Endodermal cell (in vitro differentiated cells): ENCODE measurements at places on chromosomes 6 and 20. TPM values are rescaled to one million over a fixed set of nuclear protein-coding genes. Genes with fewer than 3 reads are reported as not detected.

DNA sequence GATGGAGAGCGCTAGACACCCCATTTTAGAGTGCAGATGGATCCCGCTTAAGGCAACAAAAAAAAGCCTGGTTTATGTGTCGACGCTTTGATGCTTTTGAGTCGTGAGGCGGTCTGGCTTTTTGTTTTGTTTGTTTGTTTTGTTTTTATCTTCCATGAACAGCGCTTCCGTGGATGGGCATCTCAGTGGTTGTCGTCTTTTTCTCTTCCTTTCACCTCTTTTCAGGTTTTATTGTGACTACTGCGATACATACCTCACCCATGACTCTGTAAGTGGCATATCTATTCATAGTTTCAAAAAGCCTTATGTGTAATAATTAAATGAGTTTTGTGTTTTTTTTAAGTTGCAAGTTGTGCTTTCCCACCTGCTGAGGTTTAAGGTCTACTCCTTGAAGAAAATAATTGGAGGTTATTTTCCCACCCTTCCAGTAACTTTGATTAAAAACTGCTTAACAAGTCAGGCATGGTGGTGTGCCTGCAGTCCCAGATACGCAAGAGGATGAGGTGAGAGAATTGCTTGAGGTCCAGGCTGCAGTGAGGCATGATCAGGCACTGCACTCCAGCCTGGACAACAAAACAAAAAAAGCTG is 476 bp downstream of the SNRPC start:
- no peaks in the 10 kb centered on the region for H3K4me1 ChIP-seq
- H3K27me3 ChIP-seq = no peaks in the 10 kb centered on the region
- peaks cover 21% of the 10 kb centered on the region for H3K36me3 ChIP-seq
- peak overlapping the region; percentile 100 for H3K4me3 ChIP-seq
- peak overlapping the region; percentile 44 for H3K27ac ChIP-seq

DNA sequence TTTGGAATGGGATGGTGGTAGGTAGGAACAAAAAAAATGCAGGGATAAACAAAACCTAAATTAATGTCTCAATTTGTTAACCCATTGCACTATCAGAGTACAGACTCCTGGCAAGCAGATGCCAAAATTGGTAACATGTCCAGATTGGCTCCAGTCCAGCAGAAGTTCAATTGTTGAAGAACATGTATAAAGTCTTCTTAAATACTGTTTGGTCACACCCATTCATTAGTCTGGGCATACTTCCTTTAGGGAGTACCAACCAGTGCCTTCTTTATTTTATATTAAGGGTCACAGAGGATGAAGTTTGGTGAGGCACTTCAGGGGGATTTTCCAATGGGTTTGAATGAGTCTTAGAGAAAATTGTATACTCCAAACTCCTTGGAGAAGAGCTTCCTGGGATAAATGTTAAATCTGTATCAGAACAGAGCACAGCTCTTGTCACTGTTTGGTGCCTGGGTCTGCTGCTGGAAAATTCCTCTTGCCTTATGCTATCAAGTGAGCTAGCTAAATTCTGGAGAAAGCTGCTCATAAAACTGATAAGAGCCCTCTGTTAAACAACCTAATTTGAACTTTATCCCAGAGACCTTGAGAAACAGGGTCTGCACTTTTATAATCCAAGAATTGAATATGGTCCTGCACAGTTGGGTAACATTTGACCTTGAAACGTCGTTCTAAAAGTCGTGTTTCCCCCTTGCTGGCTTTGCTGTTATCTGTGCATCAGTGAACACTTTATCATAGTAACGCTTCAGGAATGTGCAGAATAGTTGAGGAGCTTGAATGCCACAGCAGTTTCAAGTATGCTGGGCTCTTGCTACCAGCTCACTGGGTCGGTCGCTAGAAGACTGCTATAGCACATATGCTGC is 334.1 kb upstream of the CITED2 start:
- H3K4me1 ChIP-seq = no peaks in the 10 kb centered on the region
- H3K4me3 ChIP-seq = no peak overlapping the region
- no peak for DNase-seq
- H3K27ac ChIP-seq = no peak overlapping the region
- no peaks in the 10 kb centered on the region for H3K27me3 ChIP-seq
- no peaks in the 10 kb centered on the region for H3K36me3 ChIP-seq

DNA sequence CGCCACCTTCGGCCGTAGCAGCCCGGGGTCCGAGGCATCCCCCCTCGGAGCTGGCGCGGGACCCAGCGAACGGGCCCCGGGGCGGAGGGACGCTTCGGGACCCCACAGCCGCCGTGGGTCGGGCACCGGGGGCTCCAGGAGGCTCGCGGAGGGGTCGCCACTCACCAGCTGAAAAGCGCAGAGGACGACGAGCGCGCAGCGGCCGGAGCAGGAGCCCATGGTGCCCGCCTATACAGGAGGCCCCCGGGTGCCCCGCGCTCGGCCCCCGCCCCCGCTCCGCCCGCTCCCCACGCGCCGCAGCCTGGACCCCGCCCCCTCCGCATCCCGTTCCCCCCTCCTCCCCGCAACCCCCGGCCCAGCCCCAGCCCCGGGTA is at the start of gene NKAIN4:
TSS of gene NKAIN4 (minus strand) at position 232 of the 374 bp plus-strand sequence. CDS start at position 219, 13 bp downstream.
- H3K4me1 ChIP-seq = peaks cover 3% of the 10 kb centered on the region
- H3K27ac ChIP-seq = peak within 1 kb of the TSS; percentile 96

- no peak for DNase-seq
- H3K4me3 ChIP-seq = no peak overlapping the region
- no peaks in the 10 kb centered on the region for H3K27me3 ChIP-seq
- H3K27ac ChIP-seq = no peak overlapping the region
- peaks cover 37% of the 10 kb centered on the region for H3K4me1 ChIP-seq
These were observed 37.8 kb downstream of the FAM184A start for GRCh38 chr6:119040636-119041035.

DNA sequence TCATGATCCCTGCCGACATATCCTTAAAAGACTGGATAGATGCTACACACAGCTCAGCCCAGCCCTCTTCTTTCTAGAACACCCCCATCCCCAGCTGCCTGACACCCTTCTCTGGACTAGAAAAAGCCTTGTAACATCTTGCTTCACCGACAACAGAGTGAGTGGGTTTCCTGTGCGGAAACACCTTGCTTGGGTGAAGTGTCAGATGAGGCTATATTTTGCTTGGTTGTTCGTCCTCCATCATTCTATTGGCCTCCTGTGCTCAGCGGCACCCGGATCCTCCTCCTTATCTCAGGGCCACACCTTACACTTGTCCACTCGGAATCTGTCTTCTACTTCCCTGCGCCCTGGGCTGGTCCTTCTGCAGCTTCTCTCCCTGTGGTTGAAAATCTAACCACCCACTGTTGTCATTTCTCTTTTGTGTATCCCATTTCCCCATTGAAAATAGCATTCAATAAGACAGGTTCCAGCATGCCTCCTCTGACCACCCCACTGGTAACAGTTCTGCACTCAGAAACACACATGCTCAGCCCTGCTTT is 101.3 kb upstream of the MLN start:
- H3K27me3 ChIP-seq = no peaks in the 10 kb centered on the region
- H3K36me3 ChIP-seq = no peaks in the 10 kb centered on the region
- H3K4me3 ChIP-seq = no peak overlapping the region
- H3K27ac ChIP-seq = peak overlapping the region; percentile 75

- H3K27ac ChIP-seq = peak overlapping the region; percentile 30
- no peaks in the 10 kb centered on the region for H3K36me3 ChIP-seq
- H3K4me3 ChIP-seq = no peak overlapping the region
These were observed 88.5 kb upstream of the PTCHD4 start for GRCh38 chr6:48199499-48199898.

Gene TMEM244
- total RNA-seq = not detected in 3 replicates

Gene CRISP2
- total RNA-seq = not detected in 3 replicates

Gene LY86
- total RNA-seq = not detected in 2 replicates
